ENCODE measurements at places on chromosomes 13 and 19.

GRCh38 chr13:96816874-96817273, 177.4 kb downstream of the OXGR1 start:
- no peak for DNase-seq

- DNase-seq, result no peak
These were observed 1451.5 kb downstream of the EFNB2 start for GRCh38 chr13:105083992-105084391.

DNA sequence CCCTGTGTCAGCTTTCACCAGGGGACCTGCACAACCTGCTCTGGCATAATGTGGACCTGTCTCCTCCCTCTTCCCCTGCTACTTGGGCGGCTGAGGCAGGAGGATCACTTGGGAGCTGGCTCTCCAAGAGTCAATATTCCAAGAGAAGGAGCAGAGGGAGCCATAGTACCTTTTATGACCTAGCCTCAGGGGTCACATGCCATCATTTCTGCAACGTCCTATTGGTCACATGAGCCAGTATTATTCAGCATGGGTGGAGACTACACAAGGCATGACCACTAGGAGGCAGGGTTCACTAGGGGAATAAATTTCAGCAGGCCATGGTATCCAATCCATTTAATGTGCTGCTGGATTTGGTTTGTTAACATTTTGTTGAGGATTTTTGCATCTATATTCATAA, 12.0 kb upstream of the SHFL start:
- DNase-seq, result no peak

GRCh38 chr13:80742033-80742432, 401.1 kb upstream of the SPRY2 start:
- DNase-seq, result no peak

DNA sequence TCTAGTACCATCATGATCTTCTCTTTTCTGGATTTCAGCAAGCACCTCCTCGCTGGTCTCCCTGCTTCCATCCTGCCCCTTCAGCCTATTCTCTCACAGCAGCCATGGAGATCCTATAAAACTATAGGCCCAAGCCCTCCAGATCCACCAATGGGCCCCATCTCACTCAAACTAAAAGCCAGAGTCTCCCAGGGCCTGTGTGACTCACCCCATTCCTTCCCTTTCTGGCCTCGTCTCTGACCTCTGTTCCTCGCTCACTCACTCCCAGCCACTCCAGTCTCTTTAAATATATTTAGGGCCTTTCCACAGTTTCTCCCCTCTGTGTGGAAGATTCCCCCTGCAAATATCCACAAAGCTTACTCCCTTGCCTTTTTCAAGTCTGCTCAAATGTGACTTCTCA, 89.7 kb downstream of the HSPH1 start:
- no peak for DNase-seq

DNA sequence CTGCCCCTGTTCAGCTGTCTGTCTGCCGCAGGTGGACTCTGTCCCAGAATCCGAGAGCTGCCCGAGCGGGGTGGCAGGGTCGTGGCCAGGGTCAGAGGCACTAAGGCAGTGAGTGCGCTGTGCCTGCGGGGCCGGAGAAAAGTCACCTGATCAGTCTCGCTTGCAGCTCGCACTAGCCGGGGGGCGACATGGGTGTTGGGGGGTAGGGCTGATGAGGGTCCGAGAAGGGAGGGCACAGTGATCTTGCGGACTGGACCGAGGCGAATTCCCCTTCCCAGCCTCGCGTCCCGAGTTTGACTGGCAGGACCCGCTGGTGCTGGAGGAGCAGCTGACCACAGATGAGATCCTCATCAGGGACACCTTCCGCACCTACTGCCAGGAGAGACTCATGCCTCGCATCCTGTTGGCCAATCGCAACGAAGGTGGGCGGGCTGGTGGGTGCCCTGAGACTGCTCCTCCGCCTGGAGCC, 627 bp downstream of the GCDH start:
- DNase-seq, result no peak

GRCh38 chr19:38216785-38217641, 7.0 kb downstream of the DPF1 start:
- no peak for DNase-seq

- DNase-seq, result no peak
These were observed 60.6 kb downstream of the MBNL2 start for GRCh38 chr13:97282705-97283104.

DNA sequence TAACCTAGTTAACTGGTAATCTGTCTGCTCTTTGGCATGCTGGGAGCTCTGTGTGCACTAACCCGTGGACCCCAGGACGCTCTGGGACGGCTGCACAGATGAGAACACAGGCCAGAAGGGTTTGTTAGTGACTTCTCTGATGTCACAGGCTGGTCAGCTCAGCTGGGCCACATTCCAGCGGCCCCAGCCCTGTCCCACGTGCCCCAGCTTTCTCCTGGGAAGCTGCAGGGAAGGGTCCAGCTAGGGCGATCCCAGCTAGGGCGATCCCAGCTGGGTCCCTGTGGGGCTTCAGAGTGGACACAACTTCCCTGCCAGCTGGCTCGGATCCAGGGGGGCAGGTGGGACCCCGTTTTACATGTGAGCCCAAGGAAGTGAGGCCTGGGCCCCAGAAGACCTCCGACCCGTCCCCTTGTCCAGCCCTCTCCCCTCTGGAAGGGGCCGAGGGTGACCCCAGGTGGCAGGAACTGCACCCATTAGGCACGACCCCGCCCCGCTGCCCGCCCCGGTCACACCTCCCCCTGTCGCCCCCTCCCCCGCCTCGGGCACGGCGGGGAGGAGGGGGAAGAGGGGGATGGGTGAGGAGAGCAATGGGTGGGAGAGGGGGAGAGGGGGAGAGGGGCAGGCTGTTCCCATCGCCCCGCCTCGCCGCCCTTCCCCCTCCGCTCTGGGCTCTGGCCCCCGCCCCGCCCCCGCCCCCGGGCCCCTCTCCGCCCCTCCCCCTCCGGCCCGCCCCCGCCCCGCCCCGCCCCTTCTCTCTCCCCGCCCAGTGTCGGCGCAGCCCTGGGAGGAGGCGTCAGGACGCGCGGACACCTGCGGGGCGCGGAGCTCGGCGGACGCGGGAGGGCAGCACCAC, 75.2 kb upstream of the MCF2L start:
- DNase-seq, result no peak

- DNase-seq, result no peak
These were observed 135.9 kb downstream of the DLEU7 start for GRCh38 chr13:50707628-50708027.

GRCh38 chr13:63855457-63856118, 2439.9 kb upstream of the PCDH20 start:
- no peak for DNase-seq

- DNase-seq, result no peak
These were observed 32.2 kb upstream of the TM9SF2 start for GRCh38 chr13:99469041-99469440.

DNA sequence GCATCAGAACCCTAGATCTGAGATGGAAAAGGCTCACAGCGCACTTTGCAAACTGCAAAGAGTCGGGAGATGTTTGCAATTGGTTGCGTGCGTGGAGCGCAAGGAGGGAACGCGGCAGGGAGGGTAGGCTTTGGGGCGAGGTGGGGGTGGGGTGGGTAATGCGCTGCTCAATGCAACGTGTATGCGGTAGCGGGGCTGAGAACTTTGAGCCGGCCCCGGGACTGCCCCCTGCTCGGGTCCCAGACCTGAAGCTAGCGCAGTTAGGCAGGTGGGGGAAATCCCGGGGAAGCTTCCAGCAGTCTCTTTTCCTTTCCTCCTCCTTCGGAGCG, 971 bp downstream of the FOSB start:
- no peak for DNase-seq

- DNase-seq, result no peak
These were observed 870 bp downstream of the ZNF442 start for GRCh38 chr19:12364391-12365235.

DNA sequence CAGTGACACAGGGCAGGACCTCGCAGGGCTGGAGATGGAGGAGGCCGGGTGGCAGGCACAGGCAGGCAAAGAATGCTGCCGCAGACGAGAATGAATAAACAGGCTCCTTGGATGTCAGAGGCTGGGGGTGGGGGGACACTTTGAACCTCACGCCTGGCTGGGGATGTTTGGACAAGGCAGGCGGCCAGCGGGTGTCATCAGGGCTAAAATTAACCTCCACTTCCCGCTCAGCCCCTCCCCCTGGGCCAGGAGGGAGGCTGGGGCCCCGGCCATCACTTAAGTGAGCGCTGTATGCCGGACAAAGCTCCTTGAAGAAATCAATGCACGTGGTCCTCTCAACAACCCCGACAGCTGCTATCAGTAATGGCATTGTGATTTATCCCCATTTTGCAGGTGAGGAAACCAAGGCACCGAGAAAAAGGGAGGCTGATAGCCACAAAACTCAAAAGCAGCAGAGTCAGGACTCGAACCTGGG, 10.3 kb upstream of the FUT5 start:
- DNase-seq, result no peak
